ENCODE measurements at places on chromosomes 3 and 15. TPM values are rescaled to one million over a fixed set of nuclear protein-coding genes. Genes with fewer than 3 reads are reported as not detected.

The GOLGA8O gene
- total RNA-seq, result 2.0 TPM

DNA sequence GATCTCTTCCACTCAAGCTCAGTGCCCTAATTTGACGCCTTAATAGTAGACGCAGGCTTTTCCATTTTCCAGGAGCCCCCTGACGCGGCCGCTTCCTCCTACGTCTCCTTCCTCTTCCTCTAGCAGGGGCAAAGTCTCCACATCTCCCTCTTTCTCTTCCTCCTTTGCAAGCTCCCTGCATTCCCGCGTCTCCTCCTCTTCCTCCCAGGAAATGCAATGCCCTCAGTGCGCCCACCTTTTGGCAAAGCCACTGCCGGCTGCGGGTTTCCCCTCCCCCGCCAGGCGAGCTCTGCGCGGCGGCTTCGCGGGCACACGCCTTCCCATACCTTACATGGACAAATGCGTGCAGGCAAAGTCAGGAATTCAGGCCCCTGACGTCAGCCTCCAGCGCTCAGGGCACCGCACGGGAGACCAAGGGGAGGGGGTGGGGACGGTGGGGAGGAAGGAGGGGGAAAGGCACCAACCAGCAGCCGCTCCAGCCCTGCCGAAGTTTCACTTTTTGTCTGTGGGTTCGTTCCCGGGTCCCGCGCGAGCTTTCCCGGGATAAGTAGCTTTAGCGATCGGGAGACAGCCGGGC lies 432 bp upstream of the LPP start:
- peak; percentile 84 for DNase-seq

The PRRT3 gene
- 0.35 TPM for total RNA-seq

- peak; percentile 100 for DNase-seq
These were observed at the start of the genes HYAL3 and NAA80 for GRCh38 chr3:50298836-50299637. Gene HYAL3, minus strand, starts transcription at chr3:50299405. Its CDS starts 3,803 bp downstream, at chr3:50295602. Gene NAA80, minus strand, starts transcription at chr3:50299405. Its CDS starts 1,942 bp downstream, at chr3:50297463.

The MOBP gene
- not detected for total RNA-seq

DNA sequence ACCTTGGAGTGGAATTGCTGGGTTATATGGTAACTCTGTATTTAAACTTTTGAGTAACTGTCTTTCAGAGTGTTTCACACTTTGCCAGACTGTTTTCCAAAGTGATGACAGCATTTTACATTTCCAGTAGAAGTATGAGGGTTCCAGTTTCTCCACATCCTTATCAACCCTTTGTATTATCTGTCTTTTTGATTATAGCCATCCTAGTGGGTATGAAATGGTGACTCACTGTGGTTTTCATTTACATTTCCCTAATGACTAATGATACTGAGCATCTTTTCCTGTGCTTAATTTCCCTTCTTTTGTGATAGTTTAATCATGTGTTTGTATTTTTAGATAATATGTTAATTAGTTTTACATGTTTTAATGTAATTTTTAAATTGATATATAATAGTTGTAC lies 138.1 kb upstream of the DAZL start:
- DNase-seq, result no peak

- DNase-seq, result no peak
These were observed 215.9 kb upstream of the STAC start for GRCh38 chr3:36164400-36164799.

- no peak for DNase-seq
These were observed 9.9 kb upstream of the ARIH1 start for GRCh38 chr15:72464251-72464650.

The KBTBD12 gene
- 27.5 TPM for total RNA-seq

- no peak for DNase-seq
These were observed 9.1 kb downstream of the DPPA4 start for GRCh38 chr3:109328202-109328601.

The GPR62 gene
- total RNA-seq, result 0.15 TPM

GRCh38 chr3:63441262-63441661 lies 163.2 kb downstream of the SYNPR start:
- no peak for DNase-seq

GRCh38 chr15:99009741-99010330 lies 2.2 kb upstream of the PGPEP1L start:
- no peak for DNase-seq

The SLC9A9 gene
- 5.6 TPM for total RNA-seq

DNA sequence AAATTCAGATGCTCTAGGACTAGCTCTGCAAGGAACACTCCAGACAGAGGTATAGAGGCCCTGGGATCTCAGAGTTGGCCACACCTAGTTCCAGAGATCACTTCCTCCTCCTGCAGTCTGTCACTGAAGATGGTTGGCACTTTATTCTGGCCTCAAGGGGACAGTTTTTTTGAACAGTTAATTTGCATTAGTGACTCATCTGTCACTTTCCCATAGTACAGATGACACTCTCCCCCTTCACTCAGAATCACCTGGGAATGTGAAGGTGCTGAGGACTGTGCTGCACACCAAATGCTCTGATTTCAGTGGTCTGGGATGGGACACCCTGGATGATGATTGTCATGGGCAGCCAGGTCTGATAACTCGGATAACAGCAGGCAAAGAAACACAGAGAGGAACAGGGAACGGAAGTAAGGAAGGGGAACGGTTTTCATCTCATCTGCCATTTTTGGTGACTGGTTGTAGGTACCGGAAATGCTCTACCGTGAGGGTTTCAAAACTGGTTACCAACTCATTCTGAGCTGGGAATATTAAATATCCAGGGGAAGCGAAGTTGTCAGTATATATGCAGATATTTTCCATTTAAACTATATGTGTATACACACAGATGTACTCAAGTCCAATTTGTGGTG lies 232.5 kb upstream of the ST8SIA2 start:
- no peak for DNase-seq

Measured in left ventricle myocardium superior (tissue), 1 donor.